Esophagus squamous epithelium (tissue), 5 donors: ENCODE measurements at places on chromosomes 12 and 14. TPM values are rescaled to one million over a fixed set of nuclear protein-coding genes. Genes with fewer than 3 reads are reported as not detected.

PAPLN gene
- total RNA-seq, result 2.2 TPM

PSMA6 gene
- 210 TPM for total RNA-seq

NYNRIN gene
- 4.7 TPM for total RNA-seq

DNA sequence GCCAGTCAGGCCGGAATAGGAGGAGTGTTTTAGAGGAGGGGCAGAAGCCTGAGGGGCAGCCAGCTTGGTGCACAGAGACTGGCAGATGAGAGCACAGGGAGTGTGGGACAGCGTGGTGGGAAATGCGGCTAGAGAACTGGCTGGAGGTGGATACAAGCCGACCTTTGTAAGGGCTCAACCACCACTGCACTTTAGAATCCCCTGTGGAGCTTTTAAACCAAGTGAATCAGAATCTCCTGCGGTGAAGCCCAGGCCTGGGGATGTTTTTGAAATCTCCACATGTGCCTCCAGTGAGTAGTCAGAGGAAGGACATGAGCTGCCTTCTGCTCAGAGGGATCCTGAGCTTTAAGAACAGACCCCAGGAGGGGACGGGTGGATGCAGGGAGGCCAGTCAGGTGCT, 10.9 kb upstream of the PCED1B start:
- H3K27me3 ChIP-seq, result no peaks in the 10 kb centered on the region
- H3K27ac ChIP-seq, result no peak overlapping the region
- H3K4me1 ChIP-seq, result peaks cover 15% of the 10 kb centered on the region
- no peak overlapping the region for H3K4me3 ChIP-seq

GRCh38 chr14:22305607-22306006, 283.4 kb downstream of the DAD1 start:
- no peaks in the 10 kb centered on the region for H3K36me3 ChIP-seq
- no peak for DNase-seq
- H3K27ac ChIP-seq, result no peak overlapping the region
- H3K4me1 ChIP-seq, result no peaks in the 10 kb centered on the region
- no peak overlapping the region for H3K4me3 ChIP-seq

DNA sequence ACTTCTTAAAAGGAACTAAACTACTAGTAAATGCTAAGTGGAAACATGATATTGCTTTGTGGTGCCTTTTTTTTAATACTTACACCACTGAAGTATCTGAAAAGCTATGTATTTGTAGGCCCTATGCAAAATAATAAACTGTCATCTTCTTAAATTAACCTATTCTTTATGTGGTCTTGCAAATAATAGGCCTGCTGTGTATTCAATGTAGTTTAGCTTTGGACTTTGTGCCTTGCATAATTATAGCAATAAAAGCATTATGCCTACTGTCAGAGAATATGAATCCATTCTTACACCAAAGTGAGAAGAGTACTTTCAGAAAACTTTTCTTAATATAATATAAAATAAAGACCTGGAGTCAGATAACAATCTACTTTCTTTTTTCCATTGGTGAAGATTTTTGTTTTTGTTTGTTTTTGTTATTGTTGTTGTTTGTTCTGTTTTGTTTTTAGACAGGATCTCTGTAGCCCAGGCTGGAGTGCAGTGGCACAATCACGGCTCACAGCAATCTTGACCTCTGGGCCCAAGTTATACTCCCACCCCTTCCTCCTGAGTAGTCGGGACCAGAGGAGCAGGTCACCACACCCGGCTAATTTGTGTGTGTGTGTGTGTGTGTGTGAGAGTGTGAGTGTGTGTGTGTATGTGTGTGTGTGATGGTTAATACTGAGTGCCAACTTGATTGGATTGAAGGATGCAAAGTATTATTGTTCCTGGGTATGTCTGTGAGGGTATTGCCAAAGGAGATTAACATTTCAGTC, 213.8 kb downstream of the SLC6A15 start:
- H3K4me3 ChIP-seq, result no peak overlapping the region
- no peaks in the 10 kb centered on the region for H3K4me1 ChIP-seq
- no peak overlapping the region for H3K27ac ChIP-seq
- no peaks in the 10 kb centered on the region for H3K27me3 ChIP-seq
- no peak for DNase-seq
- no peaks in the 10 kb centered on the region for H3K36me3 ChIP-seq

TAS2R14 gene
- 0.80 TPM for total RNA-seq

GRCh38 chr14:24761141-24761540, 127.2 kb upstream of the GZMB start:
- H3K27me3 ChIP-seq, result no peaks in the 10 kb centered on the region
- no peak overlapping the region for H3K4me3 ChIP-seq
- DNase-seq, result no peak
- no peak overlapping the region for H3K27ac ChIP-seq
- no peaks in the 10 kb centered on the region for H3K4me1 ChIP-seq
- H3K36me3 ChIP-seq, result no peaks in the 10 kb centered on the region

SPATA7 gene
- 2.2 TPM for total RNA-seq

- DNase-seq, result no peak
- no peaks in the 10 kb centered on the region for H3K27me3 ChIP-seq
- H3K4me3 ChIP-seq, result no peak overlapping the region
- no peak overlapping the region for H3K27ac ChIP-seq
These were observed 1.4 kb downstream of the RNASE13 start for GRCh38 chr14:21033133-21033698.

DNA sequence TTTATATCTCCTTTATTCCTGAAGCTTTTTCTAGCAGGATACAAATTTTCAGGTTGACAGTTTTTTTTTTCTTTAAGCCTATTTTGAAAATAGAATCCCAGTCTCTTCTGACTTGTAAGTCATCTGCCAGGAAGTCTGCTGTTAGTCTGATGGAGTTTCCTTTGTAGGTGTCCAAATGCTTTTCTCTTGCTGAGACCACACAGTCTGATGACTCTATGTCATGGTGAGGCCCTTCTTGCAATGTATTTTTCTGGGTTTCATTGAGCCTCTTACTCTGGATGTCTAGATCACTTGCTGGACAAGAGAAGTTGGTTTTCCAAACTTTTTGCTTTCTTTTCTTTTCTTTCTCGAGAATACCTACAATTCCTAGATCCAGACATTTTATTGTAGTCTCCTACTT, 30.6 kb downstream of the USP15 start:
- H3K27ac ChIP-seq, result no peak overlapping the region
- H3K4me3 ChIP-seq, result no peak overlapping the region

DNA sequence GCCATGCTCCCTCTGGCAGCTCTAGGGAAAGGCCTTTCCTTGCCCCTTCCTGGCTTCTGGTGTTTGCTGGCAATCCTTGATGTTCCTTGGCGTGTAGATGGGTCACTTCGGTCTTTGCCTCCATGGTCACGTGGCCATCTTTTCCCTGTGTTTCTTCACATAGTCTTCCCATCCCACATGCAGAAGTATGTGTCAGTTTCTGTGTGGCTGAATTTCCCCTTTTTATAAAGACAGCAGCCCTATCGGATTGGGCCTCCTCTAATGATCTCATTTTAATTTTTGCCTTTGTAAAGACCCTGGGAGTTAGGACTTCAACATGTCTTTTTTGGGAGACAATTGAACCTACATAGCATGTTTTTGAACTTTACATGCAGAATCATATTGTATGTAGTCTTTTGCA, 107.2 kb upstream of the FGD4 start:
- H3K27me3 ChIP-seq, result no peaks in the 10 kb centered on the region
- H3K27ac ChIP-seq, result no peak overlapping the region
- no peak for DNase-seq

DNA sequence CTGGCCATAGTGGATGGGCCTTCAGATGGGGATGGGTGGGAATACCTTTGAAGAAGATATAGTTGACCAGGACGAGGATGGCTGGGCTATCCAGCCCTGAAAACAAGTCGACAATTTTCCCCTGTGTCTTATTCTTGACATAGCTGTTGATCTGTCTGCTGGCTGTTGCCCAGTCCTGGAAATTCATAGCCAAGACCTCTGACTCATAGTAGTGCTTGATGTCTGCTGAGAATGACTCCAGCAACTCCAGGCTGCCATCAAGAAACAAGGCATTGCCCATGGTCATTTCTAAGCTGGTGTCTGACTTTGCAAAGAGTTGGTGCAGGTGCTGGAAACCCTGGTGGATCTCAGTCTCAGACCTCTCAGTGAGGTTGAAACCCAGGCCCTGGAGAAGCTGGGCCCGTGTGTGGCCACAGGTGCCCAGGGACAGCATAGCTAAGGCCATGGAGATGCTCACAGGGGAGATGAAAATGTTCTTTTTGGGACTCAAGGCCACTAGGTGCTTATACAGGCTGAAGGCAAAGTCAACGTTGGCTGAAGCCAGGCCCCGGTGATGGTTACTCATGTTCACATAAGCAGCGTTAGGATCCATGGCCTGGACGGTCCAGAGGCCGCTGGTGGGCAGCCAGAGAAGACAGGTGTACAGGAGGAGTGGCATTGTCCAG, 9.0 kb downstream of the SERPINA6 start:
- no peaks in the 10 kb centered on the region for H3K27me3 ChIP-seq
- H3K27ac ChIP-seq, result no peak overlapping the region
- no peak overlapping the region for H3K4me3 ChIP-seq
- peaks cover 2% of the 10 kb centered on the region for H3K4me1 ChIP-seq
- DNase-seq, result no peak

- no peaks in the 10 kb centered on the region for H3K27me3 ChIP-seq
- H3K4me3 ChIP-seq, result no peak overlapping the region
- no peak overlapping the region for H3K27ac ChIP-seq
- no peaks in the 10 kb centered on the region for H3K36me3 ChIP-seq
- no peak for DNase-seq
These were observed 13.2 kb upstream of the ITPK1 start for GRCh38 chr14:93128725-93129459.

GRCh38 chr12:130994821-130995375, 41.2 kb downstream of the ADGRD1 start:
- no peak overlapping the region for H3K27ac ChIP-seq
- H3K36me3 ChIP-seq, result no peaks in the 10 kb centered on the region
- no peak overlapping the region for H3K4me3 ChIP-seq
- DNase-seq, result no peak
- H3K4me1 ChIP-seq, result no peaks in the 10 kb centered on the region
